ENCODE measurements at places on chromosomes 4 and X.

DNA sequence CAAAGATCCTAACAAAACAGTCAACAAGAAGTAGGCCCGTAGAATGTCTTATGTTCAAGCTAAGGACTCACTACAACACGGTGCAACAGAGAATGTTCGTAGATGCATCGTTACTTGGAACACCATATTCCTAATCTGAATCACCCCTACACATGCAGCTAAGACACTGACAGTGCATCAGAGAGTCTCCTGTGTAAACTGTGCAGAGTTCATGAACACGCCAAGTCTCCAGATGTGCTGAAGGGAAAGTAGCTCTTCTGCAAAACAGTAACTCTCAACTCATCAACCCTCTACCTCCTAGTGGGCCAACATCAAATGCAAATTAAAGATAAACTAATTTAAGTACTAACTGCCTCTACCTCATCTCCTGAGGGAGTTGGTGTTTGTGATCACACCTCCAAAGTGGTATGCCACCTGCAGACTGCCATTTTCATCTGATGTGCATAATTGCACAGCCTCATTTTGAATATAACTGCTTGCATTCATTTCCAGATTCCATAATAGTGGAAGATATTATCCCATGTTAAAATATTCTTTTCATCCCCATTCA lies 73.5 kb downstream of the MOSPD2 start:
- no peak for DNase-seq

- no peak for DNase-seq
These were observed 321.2 kb upstream of the SPOCK3 start for GRCh38 chr4:167555338-167556022.

DNA sequence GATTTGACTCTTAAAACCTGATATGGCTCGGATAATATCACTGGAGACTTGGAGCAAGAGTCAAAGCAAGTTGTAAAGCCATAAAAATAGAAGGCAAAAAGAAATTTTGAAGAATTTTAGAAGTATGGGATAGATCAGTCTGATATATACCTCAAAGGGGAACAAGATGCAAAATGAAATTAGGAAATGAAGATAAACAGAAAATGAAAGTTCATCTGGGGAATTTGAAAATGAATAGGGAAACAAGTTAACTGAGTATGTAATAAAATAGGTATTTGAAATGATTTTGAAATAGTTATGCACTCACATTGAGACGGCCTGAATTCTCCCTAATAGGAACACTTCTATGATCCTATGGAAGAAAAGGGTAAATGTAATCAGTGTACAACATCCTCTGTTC lies 5.7 kb downstream of the CYP2U1 start:
- no peak for DNase-seq

- no peak for DNase-seq
These were observed 9.7 kb upstream of the SRD5A3 start for GRCh38 chr4:55336138-55337034.

GRCh38 chr4:171118091-171118490 lies 695.1 kb upstream of the GALNTL6 start:
- no peak for DNase-seq

DNA sequence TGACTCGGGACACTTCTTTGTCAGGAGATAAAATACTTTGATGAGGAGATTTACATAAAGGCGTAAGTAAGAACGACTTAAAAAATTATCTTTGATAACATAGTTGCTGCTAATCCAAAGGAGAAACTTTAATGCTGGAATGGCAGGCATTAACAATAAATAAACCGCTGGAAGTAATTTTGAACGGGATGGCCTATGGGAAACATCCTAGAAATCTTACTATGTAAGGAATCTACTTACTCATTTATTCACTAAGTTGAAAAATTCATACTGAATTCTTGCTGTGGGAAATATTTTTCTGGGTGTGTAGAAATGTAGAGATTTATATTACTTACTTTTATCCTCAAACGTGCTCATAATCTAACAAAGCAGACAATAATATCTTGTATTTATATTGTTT lies 425.7 kb upstream of the ZFP42 start:
- no peak for DNase-seq

- peak; percentile 36 for DNase-seq
These were observed 58.1 kb upstream of the PARM1 start for GRCh38 chr4:74874753-74875367.

DNA sequence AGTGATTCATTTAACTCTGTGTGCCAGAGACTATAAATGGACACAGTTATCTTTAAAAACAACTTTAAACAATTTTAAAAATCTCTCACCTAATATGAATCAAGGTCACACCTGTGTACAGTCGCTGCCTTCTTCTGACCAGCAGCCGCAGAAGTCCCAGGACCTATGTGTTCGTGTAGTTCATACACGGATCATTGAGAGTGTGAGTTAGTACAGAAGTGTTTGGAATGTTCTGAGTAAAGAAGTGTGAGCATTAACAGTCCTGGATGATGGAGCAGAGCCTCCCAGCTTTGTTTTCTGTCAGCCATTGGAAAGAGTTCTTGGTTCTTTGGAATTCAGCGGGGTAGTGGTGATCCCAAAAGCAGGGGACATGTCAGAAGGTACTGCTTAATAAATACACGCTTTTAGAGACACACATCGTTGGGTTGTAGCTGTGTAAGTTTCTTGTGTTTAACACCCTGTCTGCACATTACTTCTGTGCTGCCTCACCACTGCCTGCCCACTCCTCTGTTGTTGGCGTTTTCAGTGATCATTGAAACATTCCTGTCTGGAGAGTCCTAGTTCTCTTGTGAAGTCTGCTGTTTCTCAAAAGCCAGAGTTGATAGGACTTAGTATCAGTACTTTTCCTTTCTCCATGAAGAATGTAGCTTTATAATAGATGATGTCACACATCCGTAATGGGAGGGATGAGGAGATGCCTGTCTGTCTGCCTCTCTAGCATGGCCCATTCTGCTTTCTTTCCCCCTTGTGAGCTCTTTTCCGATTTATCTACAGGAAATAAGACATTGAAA lies 90.6 kb downstream of the PTTG2 start:
- no peak for DNase-seq

- DNase-seq: no peak
These were observed 20.3 kb upstream of the HGFAC start for GRCh38 chr4:3421470-3421869.

- peak; percentile 89 for DNase-seq
These were observed at the start of gene SYP for GRCh38 chrX:49199906-49200771. TSS of gene SYP (minus strand) at chrX:49200193. CDS start at chrX:49200186, 7 bp downstream.

GRCh38 chr4:3494462-3494871 lies 31.4 kb downstream of the DOK7 start:
- no peak for DNase-seq

GRCh38 chr4:130573742-130574141 lies 1477.8 kb downstream of the C4orf33 start:
- no peak for DNase-seq

DNA sequence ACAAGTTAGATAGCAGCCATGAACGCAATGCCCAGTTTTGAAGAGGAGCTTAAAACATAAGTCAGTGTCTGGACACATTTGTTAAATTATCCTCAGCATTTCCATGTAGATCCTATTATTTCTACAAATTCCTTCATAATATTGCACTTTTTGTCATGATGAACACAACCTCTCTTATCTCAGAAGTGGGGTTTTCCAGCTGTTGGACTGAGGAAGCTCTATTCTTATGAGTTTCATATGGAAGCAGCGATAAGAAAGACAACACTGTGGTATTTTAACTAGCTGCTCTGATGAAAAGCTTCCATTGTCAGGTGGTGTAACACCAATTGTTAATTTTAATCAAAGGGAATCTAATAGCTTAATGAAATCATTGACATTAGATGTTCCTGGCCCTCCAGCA lies 308.7 kb downstream of the GBA3 start:
- DNase-seq: no peak

DNA sequence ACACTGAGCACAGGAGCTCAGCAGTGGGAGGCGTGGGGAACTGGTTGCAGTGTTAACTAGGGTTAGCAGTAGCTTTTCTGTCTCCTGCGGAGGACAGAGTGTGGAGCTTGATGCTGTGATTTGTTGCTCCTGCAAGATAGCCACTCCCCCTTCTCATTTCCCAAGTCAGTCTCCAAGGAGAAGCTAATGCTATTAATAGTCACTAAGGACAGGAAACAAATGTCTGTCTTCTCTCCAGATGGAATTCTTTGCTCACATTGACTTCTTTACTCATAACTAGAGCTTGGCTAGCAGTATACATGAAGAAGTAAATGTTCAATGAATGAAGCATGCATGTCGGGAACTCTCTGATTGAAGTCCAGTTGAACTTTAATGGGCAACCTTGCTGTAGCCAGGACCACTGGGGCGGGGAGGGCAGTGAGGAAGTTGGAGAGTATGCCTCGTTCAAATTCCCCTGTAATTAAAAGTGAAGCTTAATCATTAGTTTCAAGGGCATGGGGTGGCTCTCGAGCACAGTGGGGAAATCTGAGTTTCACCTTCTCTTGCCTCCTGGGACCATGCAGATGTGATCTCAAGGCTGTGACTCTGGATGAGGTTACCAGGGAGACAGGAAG lies 156.6 kb upstream of the SCML1 start:
- peak; percentile 28 for DNase-seq

- DNase-seq: peak; percentile 41
These were observed 14.9 kb upstream of the LOC101059915 start for GRCh38 chrX:71652405-71652804.

Measured in right hindlimb (tissue), 1 donor.